ENCODE measurements at places on chromosomes 16 and 17.
A peak's percentile ranks its signal among the peaks of the same experiment; 100 is the strongest.

GRCh38 chr16:1277617-1278282 lies 21.9 kb downstream of the TPSD1 start:
- no peak for DNase-seq

- DNase-seq: peak; percentile 77
These were observed 15.4 kb downstream of the RHBDL3 start for GRCh38 chr17:32281011-32281451.

DNA sequence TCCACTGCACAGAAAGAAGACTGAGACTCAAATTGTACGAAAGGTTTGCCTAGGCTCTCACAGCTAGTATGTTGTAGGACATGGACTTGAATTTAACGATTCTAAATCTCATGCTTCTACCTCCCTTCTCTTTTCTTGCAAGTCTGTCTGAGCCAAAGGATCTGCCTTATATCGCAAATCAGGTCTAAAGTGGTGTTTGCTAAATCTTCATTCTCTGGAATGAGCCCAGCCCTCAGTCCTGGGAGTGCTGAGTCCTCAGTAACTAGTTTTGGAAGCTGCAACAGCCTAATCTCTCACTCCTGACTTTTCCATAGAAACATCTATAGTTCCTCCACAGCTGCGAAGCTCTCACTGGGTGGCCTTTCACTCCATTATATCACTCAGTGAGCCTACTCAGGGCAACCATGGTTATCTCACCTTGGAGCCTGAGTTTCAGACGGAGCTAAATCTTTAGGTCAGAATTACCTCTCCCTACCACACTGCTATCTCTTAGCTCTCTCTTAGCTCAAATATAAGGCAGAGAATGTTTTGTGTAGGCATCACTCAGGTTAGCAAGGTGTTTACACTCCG lies 575.5 kb upstream of the C16orf82 start:
- DNase-seq: no peak

DNA sequence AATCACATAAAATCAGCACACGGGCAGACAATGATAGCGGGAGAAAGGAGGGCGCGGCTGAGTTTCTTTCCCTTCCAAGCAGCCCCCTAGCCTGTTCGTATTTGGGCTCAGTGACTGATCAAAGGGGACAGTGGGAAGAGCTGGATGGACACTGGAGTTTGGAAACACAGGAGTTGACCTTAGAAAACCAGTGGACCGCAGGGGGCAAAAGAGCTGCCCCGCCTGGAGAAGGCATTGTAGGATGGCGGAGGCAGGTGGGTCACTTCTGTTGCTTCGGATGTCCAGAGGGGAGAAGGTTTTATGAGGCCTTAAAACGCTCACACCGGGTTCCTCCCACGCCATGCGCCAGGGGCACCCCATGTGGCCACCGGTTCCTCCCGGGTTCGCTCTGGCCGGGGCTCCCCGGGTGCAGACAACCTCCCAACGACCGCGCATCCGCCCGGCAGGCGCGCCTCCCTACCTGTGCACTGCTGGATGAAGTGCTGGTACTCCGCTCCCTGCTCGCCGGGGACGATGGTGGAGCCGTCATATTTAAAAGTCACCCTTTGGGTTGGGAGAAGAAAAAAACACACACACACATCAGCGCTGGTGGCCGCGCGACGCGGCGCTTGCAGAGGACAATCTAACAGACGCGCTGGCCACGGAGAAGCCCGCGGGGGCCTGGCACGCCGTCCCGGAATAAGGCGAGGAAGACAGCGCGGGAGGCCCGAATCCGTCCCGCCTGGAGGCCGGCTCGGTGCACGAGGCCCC lies 662 bp downstream of the COTL1 start:
- DNase-seq: peak; percentile 61

DNA sequence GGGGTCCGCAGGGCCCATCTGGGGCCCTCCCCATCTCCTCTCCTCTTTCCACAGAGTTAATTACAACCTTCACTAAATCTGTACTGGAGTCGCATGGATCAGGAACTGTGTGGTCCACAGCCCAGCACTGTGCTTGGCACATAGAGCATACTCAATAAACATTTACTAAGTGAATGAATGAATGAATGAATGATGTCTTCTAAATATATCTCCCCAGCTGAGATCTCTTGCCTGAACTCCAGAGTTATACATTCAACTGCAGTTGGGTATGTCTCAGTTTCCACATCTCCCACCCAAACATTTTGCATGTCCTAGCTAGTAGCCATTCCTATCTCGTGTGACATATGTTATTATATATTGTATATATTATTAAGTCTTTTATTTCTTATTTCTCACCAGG lies 28.7 kb upstream of the IL21R start:
- no peak for DNase-seq

- DNase-seq: no peak
These were observed 23.5 kb downstream of the TADA2A start for GRCh38 chr17:37430051-37430627.

DNA sequence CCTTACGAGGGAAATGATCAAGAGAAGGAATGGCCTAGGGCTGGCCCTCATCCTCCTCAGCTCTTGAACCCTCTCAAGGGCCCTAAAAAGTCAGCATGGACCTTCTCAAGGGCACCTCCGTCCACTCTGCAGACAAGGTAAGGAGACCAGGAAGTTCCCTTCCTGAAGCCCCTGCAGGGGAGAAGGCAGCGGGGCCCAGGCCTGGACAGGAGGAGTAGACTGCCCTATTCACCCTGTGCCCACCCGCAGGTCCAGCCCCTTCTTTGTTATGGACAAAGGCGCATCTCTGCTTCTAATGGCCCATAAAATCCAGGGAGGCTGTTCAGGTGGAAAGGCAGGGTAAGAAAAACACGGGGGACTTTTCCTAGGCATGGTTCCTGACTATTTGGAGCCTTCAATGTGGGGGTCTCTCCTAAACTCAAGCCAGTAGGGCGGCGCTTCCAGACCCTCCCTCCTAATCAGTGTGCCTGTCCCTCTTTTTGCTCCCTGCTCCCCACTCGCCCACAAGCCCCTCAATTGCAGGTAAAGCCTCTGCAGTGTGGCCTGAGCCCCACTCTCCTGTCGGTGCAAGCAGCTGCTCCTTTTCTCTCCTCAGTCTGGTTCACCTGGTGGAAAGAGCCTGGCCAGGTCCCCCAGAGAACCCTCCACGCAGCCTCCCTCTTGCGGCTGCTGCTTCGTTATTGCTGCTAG lies 28.2 kb downstream of the AXIN2 start:
- no peak for DNase-seq

DNA sequence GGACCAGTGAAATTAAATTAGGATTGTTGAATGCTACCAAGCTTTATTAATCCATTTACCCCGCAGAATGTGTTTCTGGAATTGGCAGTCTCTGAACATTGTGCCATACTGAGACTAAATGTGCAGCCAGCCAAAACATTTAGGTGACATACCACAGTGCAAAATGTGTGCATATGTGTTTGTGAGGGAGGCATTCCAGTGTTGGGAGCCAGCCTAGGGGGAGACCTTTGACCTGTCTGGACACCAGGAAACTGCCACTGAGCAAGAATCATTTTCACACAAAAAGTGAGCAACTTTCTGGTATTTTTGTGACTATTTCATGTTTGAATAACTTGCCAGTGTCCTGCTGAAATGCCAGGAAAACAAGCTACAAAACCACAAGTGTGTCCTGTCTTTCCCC lies 64.7 kb upstream of the SLC12A3 start:
- no peak for DNase-seq

- DNase-seq: no peak
These were observed 10.1 kb downstream of the AFMID start for GRCh38 chr17:78197147-78197832.

DNA sequence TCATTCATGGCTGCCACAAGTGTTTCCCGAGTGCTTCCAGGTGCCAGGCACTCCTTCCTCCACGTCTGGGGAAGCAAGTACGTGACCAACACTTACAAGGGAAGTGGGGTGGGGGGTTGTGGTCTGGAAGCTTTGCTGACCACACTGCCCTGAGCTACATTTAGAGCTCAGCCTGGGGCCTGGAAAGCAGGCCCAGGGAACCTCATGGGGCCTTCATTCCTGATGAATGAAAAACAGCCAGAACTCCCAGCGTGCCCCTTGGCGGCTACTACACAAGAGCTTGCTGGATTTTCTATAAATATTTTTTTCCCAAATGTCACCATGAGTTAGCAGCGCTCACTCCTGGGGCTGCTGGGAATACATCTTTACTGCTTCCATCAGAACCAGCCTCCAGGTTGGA lies 73.3 kb downstream of the ABCC12 start:
- DNase-seq: no peak

- no peak for DNase-seq
These were observed 5.6 kb downstream of the FMNL1 start for GRCh38 chr17:45227101-45227925.

- no peak for DNase-seq
These were observed 72.5 kb upstream of the ALOX12 start for GRCh38 chr17:6923385-6923784.

DNA sequence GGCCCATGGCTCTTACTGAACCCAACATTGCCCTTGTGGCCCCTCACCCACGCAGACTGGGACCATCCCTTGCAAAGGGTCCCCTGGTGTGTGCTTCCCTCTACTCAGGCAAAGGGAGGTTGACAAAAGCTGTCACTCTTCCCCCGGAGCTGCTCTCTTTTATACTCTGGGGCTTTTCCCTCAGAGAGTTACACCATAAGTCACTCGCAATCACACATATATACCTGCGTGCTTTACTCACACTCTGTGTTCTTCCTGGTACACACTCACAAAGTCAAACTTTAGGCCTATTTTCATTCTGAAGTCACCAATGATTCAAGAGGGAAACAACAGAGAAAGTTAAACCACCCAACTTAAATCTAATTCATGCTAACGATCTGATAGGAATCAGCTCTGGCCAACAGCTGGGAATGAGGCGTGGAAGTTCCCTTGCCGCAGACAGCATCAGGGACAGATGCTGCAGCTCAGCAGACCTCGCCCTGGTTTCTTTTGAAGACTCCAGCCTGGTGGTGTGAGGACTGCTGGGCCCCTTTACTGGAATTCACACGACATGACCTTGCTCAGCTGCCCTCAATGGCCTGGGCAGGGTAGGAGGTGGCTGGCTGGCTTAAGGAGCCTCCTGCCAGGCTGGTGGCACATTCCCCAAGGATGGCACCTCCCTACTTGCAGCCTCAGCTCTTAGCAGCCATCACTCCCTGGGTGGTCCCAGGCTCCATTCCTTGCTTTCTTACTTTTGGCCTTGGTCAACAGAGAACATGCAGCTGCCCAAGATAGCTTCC lies 27.3 kb downstream of the HIC1 start:
- no peak for DNase-seq

DNA sequence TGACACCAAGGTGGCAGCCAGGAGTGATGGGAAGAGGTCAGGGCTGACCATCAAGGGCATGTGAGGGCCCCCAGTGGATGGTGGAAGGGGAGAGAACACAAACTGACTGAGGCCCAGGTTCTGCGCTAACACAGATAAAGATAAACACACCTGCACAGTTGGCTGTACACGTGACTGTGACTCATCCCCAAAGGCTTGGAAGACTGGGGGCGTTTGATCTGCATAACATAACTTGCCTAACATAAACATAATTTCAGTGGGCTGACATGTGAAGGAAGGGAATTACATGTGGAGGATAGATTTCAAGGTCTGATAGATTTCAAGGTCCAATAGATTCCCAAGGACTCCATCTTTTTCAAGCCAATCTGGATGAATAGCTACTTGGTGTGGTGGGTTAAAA lies 100.9 kb upstream of the TNRC6C start:
- DNase-seq: no peak

GRCh38 chr17:59367657-59368045 lies 36.2 kb downstream of the YPEL2 start:
- no peak for DNase-seq

- DNase-seq: no peak
These were observed 11.0 kb downstream of the CHMP6 start for GRCh38 chr17:81002409-81003361.

DNA sequence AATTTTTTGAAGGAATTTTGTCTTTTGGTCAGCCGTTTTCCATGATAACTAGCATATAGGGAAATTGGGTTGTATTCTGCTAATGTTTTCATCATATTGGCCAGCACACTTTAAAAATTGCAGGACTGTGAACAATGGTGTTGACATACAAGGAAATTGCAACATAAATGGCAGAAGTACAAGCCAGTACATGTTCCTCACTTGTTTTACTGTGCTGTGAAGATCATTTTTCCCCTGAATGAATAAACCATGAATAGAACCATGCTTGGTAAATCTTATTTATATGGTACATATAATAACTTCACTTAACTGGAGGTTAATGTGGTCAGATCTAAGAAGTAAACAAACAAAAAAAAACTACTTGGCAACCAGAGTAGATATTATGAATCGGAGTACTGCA lies 22.8 kb downstream of the OMG start:
- DNase-seq: no peak

DNA sequence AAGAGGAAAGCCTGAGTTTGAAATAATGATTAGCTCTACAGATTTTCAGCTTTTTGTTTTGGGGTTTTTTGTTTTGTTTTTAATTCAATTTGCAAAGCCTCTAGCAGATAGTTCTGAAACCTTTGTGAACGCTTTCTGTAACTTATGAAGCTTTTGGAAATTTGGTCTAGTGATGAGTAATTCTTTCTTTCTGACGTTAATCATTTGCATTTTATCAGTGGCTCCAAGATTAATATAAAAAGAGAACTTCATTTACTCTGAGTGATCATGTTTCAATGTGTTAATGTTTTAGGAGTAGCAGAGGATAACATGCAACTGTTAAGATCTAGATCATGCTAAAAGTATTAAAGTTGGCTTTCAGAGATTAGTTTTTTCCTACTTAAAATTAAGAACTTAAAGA lies 160.3 kb upstream of the TBX2 start:
- DNase-seq: no peak

- DNase-seq: no peak
These were observed 855 bp downstream of the TUFM start for GRCh38 chr16:28845293-28845692.

- DNase-seq: no peak
These were observed 167.0 kb downstream of the UTP18 start for GRCh38 chr17:51427323-51427811.

- DNase-seq: no peak
These were observed 101.3 kb downstream of the CDK5R1 start for GRCh38 chr17:32588135-32588534.

- DNase-seq: no peak
These were observed at the start of gene CES2 for GRCh38 chr16:66935314-66936011. CES2 (plus strand) TSS chr16:66935516; CDS start chr16:66935636, 120 bp downstream.

DNA sequence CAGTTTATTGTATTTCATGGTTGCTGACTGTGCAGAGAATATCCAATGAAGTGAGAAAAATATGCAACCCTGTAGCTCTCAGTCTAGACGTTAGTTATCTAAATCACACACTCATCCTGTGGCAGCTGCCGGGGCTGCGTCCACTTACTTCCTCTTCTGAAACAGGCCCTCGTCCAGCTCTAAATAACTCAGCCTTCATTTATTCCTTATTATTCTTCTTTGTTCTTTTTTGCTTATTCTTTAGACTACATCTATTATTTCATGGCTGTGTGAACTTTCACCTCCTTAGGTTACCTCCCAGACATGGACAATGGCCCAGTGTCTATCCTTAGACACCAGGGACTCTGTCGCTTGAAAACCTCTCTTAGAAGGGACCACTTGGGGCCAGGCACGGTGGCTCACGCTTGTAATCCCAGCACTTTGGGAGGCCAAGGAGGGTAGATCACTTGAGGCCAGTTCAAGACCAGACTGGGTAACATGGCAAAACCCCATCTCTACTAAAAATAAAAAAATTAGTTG lies 3.4 kb upstream of the THUMPD1 start:
- no peak for DNase-seq

GRCh38 chr16:83338138-83338537 lies 469.6 kb upstream of the HSBP1 start:
- no peak for DNase-seq

- DNase-seq: peak; percentile 99
These were observed 1.9 kb upstream of the PER1 start for GRCh38 chr17:8153957-8154607.

GRCh38 chr17:2062571-2063183 lies 7.8 kb downstream of the HIC1 start:
- no peak for DNase-seq
